ENCODE measurements at places on chromosomes 2 and 18.

- no peak for DNase-seq
Observed at GRCh38 chr18:21911551-21911950, 171.0 kb downstream of the MIB1 start.

DNA sequence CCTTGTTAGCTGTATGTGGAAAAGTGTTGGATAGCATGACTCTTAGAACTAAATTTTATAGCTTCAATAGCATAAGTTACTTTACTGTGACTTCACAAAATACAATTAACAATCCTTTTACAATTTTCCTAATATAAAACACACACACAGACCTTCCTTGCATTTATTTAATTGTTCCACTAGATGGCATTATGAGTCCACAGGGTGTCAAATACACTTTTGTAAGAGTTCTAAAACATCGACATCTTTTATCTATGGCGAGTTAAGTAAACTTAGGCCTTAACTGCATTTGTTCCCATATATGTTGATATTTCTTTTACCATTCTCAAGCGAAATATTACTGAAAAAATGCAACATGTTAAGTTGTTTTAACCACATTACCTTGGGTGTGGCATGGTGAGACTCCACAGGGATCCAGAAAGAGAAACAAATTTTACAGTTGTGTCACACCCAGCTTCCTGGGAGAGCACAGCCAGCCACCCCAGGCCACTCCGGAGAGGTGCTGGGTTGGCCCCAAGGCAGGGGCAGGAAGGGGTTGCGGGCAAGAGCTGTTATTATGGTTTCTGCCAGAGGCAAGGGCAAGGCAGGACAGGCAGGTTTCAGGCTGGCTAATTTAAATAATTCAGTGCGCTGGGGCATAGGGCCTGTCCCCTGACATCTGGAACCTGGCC lies 312.4 kb upstream of the MC4R start:
- no peak for DNase-seq

DNA sequence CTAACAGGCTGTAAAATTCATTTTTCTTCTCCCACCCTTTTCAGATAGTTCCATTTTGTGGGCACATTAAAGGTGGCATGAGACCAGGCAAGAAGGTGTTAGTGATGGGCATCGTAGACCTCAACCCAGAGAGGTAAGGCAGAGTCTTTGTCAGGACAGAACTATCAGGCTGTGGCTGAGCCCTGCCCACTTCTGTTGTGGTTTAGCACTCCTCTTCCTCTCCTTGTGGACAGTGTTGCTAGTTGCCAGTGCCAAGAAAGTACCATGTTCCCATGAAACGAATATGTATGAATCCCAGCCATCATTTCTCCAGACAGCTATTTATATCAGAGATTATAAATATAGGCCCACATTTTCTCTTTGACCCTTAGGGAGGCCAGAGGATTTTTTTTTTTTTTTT lies 1.6 kb downstream of the LGALSL start:
- no peak for DNase-seq

DNA sequence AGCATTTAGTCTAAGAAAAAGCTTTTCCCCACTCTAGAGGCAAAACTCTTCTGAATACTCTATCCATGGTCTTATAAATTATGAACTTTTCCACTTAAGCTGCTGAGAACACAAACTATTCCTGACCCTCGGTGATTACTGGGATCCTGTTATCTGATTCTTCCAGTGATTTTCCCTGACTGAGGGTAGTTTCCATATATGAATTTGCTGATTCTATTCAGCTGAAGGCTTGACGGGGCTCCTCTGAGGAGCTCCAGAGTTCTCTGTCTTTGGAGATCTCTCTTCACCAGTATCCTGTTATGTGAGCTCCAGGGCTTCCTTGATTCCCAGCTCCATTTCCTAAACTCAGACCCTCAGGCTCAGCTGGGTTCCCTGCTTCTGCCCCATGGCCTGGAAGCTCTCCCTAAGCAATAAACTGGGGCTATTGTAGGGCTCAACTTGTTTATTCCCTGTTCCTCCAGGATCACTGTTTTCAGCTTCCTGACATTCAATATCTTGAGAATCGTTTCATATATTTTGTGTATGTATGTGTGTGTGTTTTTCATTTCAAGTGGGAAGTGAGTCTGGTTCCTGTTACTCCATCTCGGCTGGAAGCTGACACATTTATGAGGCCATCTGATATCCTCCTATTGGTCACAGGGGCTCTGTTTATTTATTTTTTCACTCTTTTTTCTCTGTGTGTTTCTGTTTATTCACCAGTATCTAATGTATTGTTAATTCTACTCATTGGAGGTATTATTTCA lies 78.2 kb downstream of the ARHGAP28 start:
- DNase-seq, result no peak

- no peak for DNase-seq
Observed at GRCh38 chr2:175518206-175518605, 336.7 kb upstream of the ATP5MC3 start.

- DNase-seq, result no peak
Observed at GRCh38 chr18:31512203-31512764, 14.3 kb downstream of the DSG2 start.

- DNase-seq, result no peak
Observed at GRCh38 chr2:200528228-200528627, 2.2 kb downstream of the SGO2 start.

GRCh38 chr2:186382932-186383331 lies 103.1 kb upstream of the ZC3H15 start:
- no peak for DNase-seq

DNA sequence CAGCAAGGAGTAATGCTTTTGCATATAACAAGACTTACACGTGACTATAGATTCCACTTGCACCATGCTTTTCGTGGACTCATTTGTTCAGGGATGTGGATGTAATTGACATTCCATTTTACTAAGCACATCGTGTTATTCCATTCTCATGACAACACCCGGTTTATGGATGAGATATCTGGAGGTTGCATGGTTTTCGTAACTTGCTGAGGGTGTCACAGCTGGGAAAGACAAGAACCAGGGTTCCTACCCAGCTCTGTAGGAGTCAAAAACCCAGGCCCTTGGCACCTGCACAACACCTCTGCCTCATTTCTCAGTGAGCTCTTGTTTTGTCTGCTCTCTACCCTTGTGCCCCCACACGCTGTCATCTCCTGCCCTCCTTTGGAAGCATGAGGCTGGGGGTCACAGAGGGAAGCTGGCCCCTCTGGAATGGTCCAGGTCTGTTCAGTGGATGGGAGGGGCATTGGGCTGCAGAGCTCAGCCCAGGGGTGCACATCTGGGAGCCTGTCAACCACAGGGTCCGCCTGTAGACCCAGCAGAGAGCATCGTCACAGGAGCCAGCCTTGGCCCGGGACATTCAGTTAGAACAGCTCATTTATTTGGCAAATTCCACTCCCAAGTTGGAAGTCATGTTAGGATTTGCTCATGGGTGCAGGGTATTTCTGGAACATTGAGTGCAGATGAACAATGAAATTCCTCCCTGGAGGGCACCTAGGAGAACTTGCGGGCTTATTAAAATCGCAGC lies 120.1 kb upstream of the TWIST2 start:
- no peak for DNase-seq

DNA sequence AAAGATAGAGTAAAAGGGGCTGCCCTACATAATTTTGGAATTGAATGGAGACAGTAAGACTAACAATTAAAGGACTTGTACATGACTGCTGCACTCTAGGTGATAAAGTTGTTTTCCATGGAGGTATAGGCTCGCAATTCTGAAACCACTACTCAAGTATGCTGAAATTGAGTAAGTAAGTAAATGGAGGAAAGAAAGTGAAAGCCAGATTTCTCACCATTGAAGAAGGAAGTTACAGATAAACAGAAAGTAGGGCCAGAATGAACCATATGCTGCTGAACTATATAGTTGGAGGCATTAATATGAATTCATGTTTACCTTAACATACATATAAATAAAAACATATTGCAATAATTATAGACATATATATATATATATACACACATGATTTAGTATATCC lies 225.7 kb upstream of the ST6GAL2 start:
- no peak for DNase-seq

- no peak for DNase-seq
Observed at GRCh38 chr2:74548900-74549826, 4.6 kb downstream of the LOXL3 start.

DNA sequence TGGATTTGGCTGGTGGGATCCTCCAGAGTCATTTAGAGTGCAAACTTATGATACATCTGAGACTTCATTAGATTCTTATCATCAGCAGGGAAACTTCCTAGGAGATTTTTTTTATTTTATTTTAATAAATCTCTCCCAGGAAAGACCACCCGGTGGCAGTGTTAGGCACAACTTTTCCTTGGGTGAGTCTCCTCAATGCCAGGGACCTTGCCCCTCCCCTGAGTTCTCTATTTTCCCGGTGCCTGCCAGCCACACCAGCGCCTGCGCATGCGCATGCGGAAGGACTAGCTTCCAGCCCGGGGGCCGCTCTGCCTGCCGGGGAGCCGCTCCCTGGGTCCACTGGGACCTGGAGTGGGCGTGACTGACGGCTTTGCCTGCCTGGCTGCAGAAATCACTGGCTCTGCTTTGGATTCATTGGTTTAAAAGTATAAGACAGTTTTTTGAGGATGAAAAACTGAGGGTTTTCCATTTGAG lies 86.6 kb downstream of the TMEM182 start:
- no peak for DNase-seq

- DNase-seq, result no peak
Observed at GRCh38 chr18:13888191-13888716, 27.1 kb downstream of the MC2R start.

GRCh38 chr2:241375300-241375699 lies 19.2 kb downstream of the FARP2 start:
- DNase-seq, result no peak

GRCh38 chr2:149112068-149112467 lies 73.6 kb downstream of the LYPD6B start:
- no peak for DNase-seq

GRCh38 chr2:96107708-96108065 lies 8.7 kb downstream of the ADRA2B start:
- DNase-seq, result no peak

GRCh38 chr18:22320771-22321170 lies 96.9 kb downstream of the CTAGE1 start:
- DNase-seq, result no peak

GRCh38 chr2:6945087-6945813 lies 28.0 kb downstream of the RNF144A start:
- no peak for DNase-seq

- DNase-seq, result no peak
Observed at GRCh38 chr2:168723275-168723899, 79.0 kb upstream of the NOSTRIN start.

- no peak for DNase-seq
Observed at GRCh38 chr2:195656161-195656858, 716 bp upstream of the SLC39A10 start.

- no peak for DNase-seq
Observed at GRCh38 chr2:81171447-81171846, 866.9 kb upstream of the LRRTM1 start.

DNA sequence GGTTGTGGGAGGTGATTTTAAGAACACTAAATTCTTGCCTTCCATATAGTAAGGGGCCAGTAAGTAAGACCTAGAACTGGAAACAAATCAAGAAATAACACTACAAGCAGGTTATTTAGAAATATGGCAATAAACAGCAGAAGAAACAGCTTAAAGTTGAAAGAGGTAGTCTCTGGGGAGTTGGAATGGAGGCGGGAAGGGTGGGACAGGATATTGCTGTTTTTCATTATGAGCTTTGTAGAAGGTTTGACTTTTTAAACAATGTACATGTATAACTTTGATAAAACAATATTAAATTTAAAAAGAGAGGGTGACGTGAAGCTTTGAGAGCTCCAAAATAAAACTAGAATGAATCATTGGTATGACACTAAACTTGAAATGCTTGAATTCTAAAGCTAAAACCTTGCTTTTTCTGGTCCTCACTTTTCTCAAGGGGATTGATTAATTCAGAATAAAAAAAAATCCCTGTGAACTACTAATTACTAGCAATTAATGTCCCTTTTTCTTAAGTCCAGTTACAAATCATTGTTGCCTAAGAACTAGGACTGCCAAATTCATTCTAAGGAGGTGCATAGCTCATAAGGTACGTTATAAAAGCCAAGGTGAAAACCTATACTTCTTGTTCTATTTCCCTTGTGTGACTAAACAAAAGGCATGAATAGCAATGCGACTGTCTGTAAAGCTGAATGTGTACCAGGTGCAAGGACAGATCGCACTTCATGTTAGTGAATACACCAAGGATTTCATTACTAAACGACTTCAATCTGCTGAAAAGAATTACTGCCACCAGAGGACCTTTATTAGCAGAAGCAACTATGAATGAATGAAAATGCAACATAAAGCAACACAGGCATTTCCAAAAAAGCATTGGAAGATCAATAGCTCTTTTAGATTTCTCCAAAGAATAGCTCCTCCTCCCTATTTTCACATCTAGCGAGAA lies 177.5 kb downstream of the RBM43 start:
- DNase-seq, result no peak

DNA sequence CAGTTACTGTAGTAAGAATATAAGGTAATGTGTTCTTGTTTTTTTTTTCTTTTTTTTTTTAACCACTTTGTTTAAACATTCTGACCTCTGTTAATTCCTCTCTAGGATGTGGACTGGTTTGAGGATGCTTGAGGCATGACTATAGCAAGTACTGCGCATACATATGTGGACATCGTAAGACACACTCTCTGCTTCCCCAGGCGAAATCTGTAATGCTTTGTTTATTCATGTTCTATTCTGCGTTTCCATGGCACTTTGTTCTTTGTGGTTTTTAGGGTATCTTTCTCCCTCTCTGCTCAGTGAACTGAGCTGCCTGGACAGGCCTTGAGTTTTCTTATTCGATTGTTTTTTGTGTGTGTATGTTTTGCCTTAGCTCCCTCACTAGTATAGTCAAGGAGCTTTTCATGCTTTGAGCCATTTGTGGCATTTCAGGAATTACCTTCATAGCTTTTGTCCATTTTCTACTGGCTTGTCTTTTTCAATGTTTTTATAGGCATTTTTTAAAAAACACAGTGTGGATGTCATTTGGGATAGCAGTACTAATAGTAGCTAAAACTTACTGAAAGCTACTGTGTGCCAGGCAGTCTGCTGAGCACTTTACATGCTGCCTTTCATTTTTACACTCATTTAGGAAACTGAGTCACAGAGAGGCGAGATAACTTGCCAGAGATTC lies 1.9 kb upstream of the SH3BP4 start:
- no peak for DNase-seq

- no peak for DNase-seq
Observed at GRCh38 chr2:222535477-222535876, 111.1 kb downstream of the SGPP2 start.

DNA sequence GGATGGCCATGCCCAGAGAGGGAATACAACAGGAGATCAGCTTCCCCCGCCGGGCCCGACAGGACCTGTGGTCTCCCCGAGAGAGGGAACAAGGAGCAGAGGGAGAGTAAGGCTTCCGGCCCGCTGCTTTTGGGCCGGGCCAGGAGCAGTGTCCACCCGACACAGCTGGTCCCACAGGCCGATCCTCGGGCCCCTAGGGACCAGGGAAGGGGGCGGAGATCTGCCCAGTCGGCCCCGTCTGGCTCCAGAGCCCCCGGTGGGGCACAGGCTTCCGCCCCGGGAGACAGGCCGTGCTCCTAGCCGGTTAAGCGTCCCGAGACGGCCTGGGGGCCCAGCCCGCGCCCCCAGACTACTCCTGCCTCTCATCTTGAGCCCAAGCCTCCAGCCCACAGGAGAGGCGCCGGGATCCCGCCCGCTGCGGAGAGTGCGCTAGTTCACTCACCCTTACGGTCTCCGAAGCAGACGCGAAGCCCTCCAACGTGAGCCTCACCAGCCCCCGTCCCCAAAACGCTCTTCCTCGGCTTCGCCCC lies at the start of gene MCFD2:
MCFD2 (minus strand) TSS at position 526 of the 530 bp plus-strand sequence. CDS start 6,635 bp downstream, outside the sequence.
- no peak for DNase-seq

GRCh38 chr2:3168230-3168891 lies 209.3 kb downstream of the EIPR1 start:
- no peak for DNase-seq

- no peak for DNase-seq
Observed at GRCh38 chr2:65396348-65397026, 35.9 kb downstream of the SPRED2 start.

GRCh38 chr2:64795024-64795592 lies 141.4 kb upstream of the SERTAD2 start:
- DNase-seq, result no peak
